ENCODE measurements at places on chromosomes 1 and 21.

DNA sequence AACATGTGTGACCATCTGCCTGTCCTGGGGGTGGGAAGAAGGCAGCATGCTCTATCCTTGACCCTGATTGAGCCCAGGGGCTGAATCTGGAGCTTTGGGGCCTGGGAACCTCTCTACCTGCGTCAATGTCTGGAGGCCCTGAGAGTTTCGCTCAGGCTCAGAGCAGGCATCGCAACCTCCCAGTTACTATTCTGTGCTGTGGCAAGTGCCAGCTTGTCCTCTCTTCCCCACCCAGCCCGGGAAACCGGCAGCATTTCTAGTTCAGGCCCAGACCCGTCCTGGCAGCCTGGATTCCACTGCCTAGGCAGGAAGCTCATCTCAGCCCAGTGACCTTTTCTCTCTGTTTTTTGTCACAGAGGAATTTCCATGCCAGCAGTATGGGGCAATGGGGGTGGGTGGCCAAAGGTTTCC lies 10.0 kb upstream of the IRF6 start:
- DNase-seq, result no peak

DNA sequence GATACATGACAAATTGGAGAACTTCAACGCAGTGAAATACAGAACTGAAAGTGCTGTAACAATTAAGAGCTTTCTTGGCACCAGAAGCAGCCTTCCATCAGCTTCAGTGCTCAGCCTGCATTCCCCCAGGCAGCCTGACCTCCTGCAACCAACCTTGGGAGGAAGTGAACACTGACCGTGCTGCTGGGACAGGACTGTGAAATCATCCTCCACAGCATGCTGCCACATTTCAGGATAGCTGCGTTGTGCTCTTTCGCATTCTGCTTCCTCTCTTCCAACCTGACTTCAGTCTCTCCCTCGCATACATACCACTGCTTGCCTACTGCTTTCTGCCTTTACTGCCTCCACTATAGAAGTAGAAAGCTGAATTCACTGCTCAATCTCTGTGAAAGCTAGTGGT lies 388.6 kb downstream of the RWDD3 start:
- no peak for DNase-seq

DNA sequence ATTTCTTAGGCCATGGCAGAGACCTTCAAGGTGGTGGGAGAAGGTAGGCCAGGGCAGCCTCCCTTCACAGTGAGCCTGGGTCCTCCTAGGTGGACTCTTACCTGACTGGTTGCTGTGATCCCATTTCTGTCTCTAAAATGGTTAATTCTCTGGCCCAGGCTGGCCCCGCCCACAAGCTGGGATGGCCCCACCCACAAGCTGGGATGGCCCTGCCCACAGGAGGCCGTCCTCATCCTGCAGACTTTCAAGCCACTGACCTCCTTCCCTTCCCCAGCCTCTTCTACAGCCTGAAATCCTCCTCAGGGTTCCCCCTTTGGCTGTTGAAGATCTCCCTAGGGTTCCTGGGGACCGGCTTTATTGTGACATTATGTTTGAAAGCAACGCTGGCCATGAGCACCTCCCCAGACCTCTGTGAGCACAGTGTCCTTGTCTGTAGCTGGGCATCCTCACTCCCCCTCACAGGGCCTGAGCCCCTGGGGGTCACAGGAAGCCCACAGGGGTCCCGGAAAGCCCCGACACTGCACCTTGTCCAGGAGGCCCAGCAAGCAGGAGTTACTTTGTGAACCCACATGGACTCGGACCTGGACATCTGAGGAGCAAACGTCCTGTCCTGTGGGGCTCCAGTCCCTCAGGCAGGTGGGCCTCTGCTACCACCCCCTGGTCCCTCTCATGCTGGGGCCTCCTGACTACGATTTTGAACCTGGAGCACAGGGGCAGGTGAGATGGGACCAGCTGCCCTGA lies 621.7 kb downstream of the MATN1 start:
- DNase-seq, result no peak

- DNase-seq, result no peak
These were observed at the start of gene KRTAP27-1 for GRCh38 chr21:30337276-30337744. KRTAP27-1 (minus strand) TSS chr21:30337694; CDS start chr21:30337668, 26 bp downstream.

- no peak for DNase-seq
These were observed 634.0 kb downstream of the LTN1 start for GRCh38 chr21:28358702-28359101.

DNA sequence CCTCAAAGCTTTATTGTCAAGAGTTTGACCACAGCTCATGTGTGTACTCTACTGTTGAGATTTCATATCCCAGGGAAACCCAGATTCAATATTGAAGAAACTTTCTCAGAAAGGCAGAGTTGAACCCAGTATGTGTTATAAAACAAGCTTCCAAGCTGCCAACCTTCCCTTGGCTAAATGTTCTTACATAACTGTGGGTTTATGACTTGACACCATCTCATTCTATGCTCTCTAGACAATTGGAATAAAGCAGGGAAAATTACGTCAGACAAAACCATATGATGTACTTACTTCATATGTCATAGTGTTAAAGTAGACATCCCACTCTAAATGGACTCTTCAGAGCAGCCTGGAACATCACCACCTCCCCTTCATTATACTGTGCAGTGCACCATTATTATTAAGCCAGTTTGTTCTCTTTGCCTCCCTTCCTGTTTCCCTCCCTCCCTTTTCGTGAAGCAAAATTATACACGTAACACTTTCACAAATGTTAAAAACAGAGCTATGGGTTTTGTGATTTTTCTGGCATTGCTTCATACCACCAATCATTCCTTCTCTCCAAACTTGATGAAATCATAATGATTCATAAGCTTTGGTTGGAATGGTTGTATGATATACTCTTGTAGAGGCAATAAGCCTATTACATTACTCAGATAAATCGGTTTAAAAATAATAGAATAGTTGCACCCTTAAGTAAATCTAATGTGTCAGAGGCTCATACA lies 507.2 kb downstream of the LTN1 start:
- DNase-seq, result no peak

DNA sequence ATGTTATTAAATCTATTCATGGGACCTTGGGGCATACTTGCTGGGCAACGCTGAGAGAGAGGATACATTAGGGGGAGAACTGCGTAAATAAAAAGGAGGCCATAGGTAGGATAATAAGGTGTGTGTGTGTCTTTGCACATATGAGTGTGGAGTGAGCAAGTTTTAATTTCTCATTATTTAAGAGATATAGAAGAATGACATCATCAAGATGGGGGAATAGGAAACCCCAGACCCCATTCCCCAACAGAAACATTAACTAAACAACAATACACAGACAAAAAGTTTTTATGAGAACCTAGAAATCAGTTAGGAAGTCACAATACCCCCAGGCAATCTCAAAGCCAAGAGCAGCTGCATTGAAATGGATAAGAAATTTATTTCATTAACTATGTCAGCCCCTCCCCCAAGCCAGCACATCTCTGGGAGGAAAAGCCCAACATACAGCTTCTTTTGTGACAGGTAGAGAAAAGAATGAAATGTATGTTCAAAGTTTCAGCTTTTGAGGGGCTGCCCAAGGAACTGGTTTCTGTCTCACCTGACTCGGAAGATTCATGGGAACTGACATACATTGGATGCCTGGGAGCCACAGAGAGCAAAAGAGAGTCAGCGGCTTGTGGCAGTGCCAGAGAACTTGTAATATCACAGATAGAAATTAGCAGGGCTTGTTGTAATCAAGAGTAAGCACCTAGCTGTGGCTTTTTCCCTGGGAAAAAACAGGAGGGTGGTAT lies 234.3 kb upstream of the NFIA start:
- no peak for DNase-seq

- no peak for DNase-seq
These were observed 15.2 kb upstream of the GJB5 start for GRCh38 chr1:34739613-34740012.

DNA sequence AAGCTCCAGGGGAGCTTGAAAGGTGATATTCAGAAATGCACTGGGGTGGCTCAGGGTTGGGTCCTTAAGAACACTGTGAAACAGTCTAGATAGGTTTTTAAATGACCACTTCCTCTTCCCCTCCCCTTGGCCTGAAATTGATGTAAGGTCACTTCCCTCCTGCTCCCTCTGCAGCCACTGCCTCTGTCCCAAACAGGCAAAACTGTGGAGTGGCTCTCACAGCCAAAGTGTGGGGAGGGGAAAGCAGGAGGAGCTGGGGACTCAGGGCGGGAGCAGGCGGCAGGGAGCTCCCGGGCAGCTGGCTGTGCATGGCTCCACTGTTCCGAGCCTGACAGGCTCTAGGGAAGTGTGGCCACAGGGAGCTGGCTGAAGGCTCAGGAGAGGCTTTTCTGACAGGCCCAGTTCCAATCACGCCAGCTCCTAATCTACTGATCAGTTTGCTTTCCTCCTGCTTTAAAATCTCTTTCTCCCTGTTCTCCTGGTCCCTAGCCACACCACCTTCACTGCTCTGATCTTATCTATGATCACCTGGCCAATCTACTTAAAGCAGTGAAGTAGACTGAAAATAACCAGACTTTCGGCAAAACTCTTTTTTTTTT lies 5.1 kb upstream of the CSRP1 start:
- no peak for DNase-seq

DNA sequence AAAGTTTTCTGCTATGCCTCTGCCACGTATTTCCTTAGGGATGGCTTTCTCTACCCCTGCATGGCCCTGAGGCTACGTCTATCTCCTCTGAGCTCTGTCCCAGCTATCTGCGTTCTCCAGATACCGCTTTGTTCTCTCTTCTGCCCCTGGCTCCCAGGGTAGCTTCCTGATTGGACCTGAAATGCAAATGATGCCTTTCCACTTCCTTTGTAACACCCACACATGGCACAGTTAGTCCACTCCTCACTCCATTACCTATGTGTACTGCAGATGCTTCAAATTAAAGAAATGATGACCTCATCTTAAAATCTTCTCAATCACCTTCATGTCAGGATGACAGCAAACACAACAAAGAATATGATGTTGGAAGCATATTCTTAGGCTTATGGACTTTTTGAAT lies 138.6 kb upstream of the POGK start:
- DNase-seq, result no peak

DNA sequence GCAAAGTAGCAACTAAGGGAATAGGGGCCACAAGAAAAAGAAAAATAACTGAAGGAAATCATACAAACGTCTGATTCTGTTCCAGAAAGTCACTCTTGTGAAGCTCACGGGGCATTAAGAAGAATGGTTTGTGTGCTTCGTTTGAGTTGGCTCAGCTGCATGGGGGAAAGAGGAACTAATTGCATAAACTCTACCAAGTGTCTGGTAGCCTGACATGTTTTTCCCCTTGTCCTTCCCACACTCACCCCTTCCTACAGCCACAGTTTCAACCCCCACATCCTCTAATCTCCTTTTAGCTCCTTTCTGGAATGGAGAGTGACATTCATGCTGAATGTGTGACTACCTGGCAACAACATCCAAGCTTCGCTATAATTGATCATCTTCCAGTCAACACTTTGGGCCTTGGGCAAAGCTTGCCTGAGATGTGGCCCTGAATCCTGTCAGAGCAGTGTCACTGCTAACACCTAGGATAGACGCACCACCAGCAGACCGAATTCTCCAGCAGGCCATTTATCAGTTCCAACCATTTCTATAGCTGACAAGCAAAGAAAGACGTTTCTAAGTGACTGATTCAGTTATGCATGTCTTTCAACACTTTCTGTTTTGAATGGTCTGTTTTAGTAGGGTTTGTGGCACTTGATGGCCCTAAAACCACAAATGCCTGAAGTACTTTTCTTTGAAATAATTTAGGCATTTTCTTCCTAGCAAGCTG lies 439.6 kb downstream of the TTLL7 start:
- no peak for DNase-seq

- DNase-seq, result no peak
These were observed 24.6 kb downstream of the ARHGEF19 start for GRCh38 chr1:16187748-16188401.

- no peak for DNase-seq
These were observed 88.3 kb upstream of the SELENON start for GRCh38 chr1:25711555-25712298.

DNA sequence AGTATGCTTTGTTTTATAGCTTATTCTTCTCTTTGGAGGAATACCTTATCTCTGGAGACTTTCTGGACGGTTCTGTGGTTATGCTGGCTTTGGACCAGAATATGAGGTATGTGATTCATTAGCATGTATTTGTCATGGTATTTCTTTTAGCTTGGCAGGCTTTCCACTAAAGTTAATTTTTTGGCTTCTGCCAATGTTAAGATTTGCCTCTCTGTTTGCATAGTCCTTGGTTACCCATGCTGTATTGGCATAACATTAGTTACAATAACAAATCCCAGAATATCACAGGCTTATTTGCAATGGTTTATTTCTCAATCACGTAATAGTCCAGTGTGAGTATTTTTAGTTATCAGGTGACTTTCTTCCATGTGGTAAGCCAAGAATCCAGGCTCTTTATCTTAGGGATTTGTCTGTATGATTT lies 9.7 kb downstream of the ZMPSTE24 start:
- no peak for DNase-seq

GRCh38 chr1:246588159-246588721 lies 22.0 kb downstream of the CNST start:
- no peak for DNase-seq

DNA sequence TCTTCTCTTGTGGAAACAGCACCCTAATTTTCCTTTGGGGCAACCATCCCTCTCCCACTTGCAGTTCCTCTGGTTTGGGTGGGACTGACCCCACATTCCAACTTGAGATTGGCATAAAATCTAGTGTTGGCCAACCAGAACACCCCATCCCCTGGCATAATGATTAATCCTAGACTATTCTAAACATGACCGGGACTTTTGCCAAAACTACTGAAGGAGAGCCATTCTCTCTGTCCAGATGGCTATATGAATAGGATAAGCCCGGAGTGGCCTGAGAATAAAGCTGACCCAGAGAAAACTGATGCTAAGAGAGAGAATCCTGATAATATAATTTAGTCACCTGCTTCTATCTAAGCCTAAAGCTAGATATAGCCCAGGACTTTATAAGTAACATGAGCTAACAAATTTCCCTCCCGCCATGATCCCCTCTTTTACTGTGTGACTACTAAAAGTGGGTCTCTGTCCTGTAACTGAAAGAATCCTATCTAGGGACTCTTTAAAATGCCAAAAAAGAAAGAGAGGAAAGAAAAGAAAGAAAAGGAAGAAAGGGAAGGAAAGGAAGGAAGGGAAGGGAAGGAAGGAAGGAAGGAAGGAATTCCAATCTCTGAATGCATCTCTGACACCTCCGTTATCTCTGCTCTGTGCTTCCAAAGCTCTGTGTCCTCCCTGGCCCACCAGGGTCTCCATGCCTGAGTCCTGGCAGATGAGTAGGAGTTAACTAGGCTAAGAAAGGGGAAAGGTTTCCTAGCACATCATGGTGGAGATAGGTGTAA lies 28.0 kb upstream of the NRDC start:
- no peak for DNase-seq

- DNase-seq, result no peak
These were observed 28.3 kb downstream of the SCP2 start for GRCh38 chr1:52955129-52955970.

DNA sequence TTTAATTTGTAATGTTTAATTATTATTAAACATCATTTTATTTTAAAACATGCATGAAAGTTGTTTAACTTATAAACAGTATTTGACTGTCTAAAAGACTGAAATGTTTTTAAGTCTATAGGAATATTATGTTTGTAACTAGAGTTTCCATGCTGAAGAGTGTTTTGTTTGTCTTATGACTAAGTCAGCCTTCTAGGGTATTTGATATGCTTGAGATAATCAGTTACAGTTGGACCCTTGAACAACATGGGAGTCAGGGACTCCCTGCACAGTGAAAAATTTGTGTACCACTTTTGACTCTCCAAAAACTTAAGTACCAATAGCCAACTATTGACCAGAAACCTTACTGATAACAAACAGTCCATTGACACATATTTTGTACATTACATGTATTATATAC lies 45.5 kb upstream of the KANK4 start:
- DNase-seq, result no peak
